ENCODE measurements at places on chromosomes 4 and X.

DNA sequence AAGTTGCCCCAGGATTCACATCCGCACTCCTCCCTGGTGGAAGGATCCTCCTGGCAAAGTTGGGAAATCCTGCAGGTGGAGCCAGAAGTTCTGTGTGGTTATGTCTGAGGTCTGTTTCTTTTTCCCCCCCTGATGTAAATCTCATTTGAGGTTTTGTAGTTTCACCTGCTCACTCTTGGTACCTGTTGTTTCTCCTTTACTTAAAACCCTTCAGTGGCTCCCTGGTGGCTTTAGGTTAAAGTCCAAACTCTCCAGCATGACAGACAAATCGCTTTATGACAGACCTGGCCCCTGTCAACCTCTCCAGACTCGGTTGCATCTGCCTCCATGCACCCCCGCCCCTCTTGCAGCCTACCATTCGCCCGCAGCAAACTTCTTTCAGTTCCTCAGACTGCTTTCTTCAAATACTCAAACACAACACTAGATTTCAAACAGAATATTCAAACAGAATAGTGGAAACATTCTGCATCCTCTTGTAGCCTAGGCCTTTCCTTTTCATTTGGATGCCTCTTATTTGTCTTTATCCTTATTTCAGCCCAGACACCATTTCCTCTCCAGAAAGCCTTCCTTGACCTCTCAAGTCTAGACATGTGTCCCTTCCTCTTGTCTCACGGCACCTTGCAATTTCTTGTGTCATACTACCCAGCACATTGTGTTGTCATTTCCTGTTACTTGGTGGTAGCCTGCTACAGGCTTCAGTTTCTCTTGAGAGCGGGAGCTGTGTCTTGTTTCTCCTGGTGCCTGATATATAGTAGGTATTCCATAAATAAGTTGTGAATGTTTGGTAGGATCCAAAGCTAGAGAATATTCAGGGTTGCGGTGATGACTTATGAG lies 24.8 kb downstream of the IL13RA1 start:
- DNase-seq = no peak

GRCh38 chrX:119226446-119226845 lies 9.6 kb upstream of the PGRMC1 start:
- no peak for DNase-seq

- DNase-seq = no peak
These were observed 7.5 kb downstream of the CCDC120 start for GRCh38 chrX:49066278-49066677.

- DNase-seq = no peak
These were observed 432.2 kb downstream of the RPA4 start for GRCh38 chrX:97315939-97316338.

DNA sequence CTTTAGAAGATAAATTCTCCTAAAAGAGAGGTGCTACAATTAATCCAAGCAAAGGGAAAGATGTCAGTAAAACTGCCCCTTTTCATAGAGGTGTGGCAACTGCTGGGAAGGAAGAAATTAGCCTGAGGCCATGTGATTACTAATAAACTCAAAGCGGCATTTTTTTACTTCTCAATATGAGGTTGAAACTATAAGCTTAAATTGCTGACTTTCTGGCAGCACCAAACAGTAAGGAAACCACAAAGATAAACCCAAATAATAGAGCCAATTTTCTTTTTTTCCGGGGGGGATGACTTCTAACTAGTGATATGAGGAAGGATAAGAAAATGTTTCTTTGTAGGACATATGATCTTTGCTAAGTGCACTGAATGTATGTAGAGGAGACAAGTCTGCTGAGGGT lies 30.9 kb downstream of the AR start:
- no peak for DNase-seq

- no peak for DNase-seq
These were observed 1393.4 kb upstream of the PCDH7 start for GRCh38 chr4:29326816-29327215.

DNA sequence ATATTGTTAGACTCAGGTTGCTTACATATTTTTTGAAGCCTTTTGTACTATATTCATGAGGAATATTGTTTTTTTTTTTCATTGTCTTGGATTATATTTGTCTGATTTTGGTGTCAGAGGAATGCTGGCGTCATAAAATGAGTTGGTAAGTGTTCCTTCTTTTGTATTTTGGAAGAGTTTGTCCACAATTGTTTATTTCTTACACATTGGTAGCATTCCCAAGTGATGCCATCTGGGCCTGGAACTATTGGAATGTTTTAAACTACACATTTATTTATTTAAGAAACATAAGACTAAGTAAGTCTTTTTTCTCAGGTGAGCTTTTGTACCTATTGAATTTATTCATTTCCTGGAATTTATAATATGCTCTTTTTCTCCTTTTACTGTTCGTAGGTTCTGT lies 107.6 kb downstream of the LARP1B start:
- DNase-seq = no peak

DNA sequence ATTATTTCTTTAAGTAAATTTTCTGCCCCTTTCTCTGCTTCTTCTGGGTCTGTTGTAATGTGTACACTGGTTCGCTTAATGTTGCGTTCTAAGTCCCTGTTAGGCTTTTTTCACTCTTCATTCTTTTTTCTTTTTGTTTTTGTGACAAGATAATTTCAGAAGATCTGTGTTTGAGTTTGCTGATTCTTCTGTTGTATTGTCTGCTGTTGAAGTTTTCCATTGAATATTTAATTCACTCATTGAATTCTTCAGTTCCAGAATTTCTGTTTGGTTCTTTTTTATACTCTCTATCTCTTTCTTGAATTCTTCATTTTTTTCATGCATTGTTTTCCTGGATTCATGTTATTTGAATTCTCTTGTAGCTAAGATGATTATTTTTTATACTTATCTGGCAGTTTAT lies 66.3 kb upstream of the NUDT6 start:
- no peak for DNase-seq

DNA sequence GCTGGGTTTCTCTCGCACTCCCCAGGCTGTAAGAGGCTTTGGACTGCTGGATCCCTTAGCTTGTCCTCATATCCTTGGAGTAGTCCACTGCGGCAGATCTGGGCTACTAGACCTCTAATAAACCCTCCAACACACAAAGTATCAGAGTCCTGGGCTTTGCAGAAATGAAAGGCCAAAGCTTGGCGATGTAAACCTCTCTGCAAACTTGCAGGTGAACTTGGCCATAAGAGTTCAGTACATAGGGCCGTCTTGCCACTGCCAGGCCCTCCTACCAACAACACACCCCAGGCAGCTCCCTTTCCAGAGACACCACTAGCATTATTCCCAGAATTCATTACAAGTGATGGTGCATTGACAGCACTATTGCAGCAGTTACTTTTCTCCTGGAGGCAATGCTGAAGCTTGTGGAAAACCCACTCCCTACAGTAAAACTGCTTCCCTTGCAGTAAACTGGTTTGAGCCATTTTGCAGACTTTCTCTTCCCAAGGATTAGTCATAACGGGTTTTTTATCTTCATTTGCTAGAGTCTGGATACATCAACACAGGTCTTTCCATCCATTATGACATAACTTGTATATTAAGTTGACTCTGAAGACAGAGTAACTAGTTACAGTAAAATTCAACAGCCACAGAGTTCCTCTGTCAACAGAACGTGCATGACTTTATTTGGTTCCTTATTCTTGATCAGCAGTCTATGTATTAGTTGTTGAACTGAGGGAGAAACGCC lies 2.4 kb downstream of the ANKRD50 start:
- DNase-seq = no peak

- DNase-seq = no peak
These were observed 97.2 kb downstream of the MAB21L2 start for GRCh38 chr4:150679018-150679764.

DNA sequence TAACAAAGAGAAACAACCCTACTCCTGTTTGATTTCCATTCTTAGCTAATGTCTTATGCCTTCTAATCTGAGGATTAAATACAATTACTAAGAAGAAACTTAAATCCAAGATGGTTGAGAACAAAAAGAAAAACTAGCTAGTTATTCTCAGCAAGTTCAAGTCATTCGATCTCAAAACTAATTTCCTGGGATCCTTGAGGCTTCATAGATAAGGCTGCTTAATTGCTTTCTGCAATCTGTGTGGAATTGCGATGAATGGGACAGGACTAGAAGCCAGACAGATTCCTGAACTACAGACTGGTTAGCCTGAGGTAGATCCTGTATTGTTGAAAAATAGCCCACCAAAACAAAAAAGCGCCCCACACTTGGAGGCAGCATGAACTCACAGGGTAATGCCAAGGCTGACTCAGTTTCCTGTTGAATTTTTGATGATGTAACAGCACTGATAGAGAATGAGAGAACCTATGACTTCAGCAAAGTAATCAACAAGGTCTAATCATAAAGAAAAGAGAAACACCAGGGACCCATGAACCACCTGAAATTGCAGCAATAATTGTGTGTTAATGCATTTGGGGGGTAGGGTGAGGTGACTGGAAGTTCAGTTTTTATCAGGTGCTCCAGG lies 33.9 kb downstream of the KLHL15 start:
- DNase-seq = no peak

- DNase-seq = no peak
These were observed 242.7 kb upstream of the ETNPPL start for GRCh38 chr4:109005523-109005922.

- no peak for DNase-seq
These were observed 88.2 kb downstream of the CFAP299 start for GRCh38 chr4:80423553-80424224.

DNA sequence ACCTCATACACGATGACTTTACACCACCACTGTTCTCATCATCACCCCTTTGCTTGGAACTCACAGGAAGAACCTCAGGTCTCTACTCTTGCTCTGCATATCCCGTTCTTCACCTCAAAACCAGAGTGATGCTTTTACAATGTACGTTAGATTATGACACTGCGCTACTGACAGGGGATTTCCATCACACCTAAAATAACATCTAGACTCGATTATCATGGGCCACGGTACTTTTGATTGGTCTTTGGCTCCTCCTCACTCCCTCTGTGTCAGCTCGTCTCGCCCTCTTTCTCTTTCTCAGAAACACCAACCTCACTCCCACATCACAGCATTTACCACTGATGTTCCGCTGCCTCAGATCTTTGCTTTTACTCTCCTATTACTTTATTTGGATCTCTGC lies 172.4 kb downstream of the TLL1 start:
- DNase-seq = no peak

GRCh38 chr4:4457803-4458553 lies 71.1 kb downstream of the NSG1 start:
- DNase-seq = no peak

GRCh38 chr4:106594291-106594952 lies 225.8 kb upstream of the GIMD1 start:
- DNase-seq = no peak

GRCh38 chr4:42955746-42956505 lies 63.4 kb downstream of the GRXCR1 start:
- no peak for DNase-seq
